Skin of body (tissue), 3 donors: ENCODE measurements at places on chromosomes 3 and 15.

DNA sequence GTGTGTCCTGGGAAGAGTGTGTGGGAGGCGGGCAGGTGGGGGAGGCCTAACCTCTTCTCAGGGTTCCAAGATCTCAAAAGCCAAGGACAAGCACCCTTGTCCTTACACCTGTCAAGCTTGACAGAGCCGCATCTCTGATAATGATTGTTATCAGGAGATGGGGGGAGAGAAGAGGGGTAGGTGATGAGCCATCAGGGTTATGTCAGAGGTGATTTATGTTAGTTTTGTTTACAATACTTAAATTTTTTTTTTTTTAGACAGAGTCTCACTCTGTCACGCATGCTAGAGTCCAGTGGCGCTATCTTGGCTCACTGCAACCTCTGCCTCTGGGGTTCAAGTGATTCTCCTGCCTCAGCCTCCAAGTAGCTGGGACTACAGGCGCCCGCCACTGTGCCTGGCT is 7.4 kb upstream of the NCBP2 start:
- DNase-seq: no peak

DNA sequence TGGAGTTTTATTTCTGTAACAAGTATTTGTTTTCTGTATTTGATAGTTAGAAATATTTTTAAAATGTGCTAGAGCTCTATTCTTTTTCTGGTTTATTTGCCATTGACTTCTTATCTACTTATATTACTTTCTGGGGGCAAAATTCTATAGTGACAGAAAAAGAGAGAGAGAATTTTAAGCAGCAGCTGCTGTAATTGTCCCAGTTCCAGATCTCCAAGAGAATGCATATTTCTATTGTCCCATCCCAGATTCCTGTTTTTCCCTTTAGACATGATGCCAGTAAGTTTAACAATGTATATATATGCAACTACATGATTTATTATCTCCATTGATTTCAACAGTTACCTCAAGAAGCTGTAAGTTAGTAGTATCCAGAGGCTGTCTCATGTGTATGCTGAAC is 541.7 kb upstream of the ZNF385D start:
- DNase-seq: peak; percentile 6

DNA sequence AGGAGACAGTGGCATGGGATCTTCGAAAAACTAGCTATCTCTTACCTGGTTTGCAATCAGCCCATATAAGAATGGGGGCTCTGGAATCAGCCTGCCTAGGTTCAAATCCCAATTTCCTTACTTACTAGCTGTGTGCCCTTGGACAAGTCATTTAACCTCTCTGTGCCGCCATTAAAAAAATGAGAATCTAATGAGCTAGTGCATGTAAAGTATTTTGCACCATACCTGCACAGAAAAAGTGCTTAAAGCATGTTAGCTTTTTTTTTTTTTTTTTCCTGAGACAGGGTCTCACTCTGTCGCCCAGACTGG is 181.8 kb downstream of the SHQ1 start:
- DNase-seq: no peak

DNA sequence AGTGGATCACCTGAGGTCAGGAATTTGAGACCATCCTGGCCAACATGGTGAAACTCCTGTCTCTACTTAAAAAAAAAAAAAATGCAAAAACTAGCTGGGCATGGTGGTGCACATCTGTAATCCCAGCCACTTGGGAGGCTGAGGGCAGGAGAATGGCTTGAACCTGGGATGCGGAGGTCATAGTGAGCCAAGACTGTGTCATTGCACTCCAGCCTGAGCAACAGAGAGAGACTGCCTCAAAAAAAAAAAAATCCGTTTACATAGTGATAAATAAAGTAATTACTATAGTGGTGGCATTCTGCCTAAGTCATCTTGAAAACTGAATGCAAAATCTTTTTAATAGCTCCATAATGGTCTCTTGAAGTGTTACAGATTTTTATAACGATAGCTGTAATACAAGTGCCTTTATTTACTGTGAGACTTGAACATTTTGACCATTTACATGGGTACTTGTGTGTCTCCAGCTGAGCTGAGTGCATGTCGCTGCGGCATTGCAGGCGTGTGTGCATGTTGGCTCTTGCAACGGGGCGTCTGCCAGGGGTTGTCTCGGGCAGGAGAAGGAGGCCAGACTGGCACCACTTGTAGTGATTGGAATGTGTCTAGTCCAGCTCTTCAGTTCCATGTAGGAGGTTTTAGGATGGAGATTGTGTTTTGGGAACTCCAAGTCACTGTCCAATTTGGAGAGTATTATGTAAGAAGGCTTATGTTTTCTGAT is 111.9 kb downstream of the IGF1R start:
- DNase-seq: no peak

GRCh38 chr15:67080900-67081431 is 15.6 kb downstream of the SMAD3 start:
- peak; percentile 31 for DNase-seq

- no peak for DNase-seq
Measured at GRCh38 chr3:146493761-146494160, 24.4 kb upstream of the PLSCR2 start.

GRCh38 chr3:54619053-54619452 is 308.8 kb downstream of the LRTM1 start:
- DNase-seq: no peak

GRCh38 chr3:157043771-157044170 is 116.2 kb downstream of the CCNL1 start:
- DNase-seq: no peak

- DNase-seq: no peak
Measured at GRCh38 chr3:115864911-115865310, 241.6 kb downstream of the GAP43 start.

DNA sequence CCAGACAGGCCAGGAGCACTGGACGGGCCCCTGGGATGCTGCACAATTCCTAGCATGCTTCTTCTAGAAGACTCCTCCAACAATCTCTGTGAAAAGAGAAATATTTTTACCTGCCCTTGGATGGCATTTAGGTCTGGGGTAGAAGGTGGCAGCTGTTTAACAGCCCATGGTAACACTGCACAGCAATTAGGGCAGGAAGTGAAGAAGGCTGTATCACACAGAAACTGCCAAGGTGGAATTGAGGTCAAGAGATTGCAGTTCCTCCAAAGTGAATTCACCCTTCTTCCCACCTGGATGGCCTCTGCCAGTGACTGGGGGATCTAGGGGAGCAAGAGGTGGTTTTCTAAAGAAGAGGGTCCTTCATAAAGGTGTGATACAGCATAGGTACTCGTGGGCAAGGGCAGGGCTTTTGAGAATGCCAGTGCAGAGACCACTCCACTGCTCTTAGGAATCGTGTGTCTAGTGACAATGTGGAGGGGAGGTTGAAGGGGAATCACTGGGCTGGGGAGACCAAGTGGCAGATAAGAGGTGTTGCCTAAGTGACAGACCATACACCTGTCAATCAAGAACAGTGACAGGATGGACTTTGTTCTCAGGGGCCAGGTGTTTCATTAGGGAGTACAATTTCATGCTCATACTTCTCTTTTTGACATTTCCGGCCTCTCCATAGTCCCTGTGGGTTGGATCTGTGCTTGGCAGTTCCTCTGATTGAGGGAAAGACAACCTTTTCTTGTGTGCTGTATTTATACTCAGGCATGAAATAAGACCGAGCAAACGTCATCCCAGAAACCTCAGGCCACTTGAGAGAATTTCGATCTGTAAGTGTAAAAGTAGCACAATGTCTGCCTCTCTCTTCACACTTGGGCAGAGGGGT is 83.5 kb upstream of the BCL6 start:
- DNase-seq: no peak

- DNase-seq: peak; percentile 84
Measured at GRCh38 chr15:68192804-68193486, 12.2 kb downstream of the CALML4 start.

- peak; percentile 47 for DNase-seq
Measured at GRCh38 chr15:40050788-40051470, 11.9 kb upstream of the SRP14 start.

GRCh38 chr3:13492048-13492447 is 11.9 kb downstream of the HDAC11 start:
- DNase-seq: no peak

DNA sequence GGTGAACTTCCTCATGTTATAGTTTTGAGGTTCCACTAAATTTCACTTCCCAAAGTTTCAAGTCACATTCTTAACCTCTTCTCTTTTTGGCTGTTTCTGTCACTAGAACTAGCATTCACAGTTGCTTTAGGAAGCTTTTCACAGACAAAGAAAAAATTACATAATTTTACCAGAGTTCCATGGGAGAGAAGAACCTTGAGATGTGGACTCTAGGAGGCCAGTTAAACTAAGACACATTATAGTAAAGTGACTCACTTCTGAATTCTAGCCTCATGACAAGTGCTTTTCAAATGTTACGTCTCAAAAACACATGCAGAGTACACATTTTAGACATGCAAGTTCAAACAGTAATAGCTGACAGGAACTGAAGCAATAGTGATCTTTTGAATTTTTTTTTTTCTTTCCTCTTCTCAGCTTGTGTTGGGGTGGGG is 39.9 kb upstream of the LRTM1 start:
- no peak for DNase-seq

DNA sequence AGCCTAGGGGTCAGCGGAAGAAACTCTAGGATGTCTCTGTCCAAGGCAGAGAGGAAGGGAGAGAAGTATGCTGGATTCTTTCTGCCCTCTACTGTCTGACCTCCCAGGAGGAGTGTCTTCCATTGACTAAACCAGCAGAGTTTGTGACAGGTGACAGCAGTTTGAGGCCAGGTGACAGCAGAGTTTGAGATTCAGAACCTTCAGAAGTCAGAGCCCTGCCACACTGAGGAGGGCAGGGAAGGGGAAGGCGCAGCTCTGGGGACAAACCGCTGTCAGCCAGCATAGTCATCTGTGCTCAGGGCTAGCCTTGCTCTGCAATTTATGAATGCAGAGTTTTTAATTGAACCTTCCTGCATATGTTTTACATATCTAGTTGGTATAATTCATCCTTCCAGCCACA is 12.3 kb downstream of the NRROS start:
- DNase-seq: no peak
